Pancreas (tissue), 10 donors: ENCODE measurements at places on chromosomes 11 and 22.

DNA sequence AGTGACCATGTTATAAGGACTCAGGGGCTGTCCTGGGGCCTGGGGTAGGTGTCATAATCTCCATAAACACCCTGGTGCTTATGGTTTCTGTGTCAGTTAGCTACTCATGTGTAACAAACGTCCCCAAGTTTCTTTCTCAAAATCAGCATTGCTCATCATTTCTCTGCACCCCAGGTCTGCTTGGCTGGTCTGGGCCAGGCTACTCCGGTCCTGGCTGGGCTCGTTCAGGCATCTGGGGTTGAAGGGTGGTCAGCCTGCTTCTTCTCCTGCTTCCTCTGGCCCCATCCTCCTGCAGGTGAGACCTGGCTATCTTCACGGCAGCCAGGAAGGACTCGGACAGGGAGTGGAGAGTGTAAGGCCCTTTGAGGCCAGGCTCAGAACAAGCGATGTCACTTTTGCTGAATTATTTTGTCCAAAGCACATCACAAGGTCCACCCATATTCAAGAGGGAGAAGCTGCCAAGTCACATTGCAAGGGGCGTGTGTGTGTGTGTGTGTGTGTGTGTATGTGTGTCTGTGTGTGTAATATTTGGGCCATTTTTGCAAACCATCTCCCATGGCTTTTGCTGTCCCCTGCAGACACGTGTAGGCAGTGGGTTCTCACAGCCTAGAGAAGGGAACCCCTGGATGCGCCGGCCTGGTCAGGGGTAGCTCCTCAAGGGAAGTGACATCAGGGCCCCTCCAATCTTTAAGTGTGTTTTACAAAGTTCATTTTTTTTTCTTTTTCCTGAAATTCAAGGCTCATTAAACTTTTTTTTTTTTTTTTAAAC lies 535.8 kb downstream of the TBC1D22A start:
- DNase-seq: no peak

DNA sequence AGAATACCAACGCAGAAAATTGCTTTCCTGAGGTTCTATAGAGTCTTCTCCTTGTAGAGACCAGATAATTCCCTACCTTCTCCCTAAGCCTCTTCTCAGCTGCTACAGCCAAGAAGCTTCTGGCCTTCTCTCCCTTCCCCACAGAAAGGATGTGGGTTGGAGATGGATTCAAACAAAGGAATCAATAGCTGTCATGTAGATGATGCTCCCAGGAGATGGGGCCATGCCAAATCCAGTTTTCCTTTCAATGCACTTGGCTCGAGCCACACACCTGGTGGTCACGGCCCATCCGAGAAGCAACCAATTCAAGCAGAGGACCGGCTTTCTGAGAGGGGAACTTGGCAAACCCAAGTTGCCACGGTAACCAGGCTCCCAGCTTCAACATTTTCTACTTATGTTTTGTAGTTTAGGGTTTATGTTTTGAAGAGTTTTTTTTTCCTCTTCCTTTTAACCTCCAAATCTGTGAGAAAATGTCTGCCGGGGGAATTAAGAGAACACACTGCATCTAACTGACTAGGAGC lies 31.3 kb upstream of the OPCML start:
- no peak for DNase-seq

DNA sequence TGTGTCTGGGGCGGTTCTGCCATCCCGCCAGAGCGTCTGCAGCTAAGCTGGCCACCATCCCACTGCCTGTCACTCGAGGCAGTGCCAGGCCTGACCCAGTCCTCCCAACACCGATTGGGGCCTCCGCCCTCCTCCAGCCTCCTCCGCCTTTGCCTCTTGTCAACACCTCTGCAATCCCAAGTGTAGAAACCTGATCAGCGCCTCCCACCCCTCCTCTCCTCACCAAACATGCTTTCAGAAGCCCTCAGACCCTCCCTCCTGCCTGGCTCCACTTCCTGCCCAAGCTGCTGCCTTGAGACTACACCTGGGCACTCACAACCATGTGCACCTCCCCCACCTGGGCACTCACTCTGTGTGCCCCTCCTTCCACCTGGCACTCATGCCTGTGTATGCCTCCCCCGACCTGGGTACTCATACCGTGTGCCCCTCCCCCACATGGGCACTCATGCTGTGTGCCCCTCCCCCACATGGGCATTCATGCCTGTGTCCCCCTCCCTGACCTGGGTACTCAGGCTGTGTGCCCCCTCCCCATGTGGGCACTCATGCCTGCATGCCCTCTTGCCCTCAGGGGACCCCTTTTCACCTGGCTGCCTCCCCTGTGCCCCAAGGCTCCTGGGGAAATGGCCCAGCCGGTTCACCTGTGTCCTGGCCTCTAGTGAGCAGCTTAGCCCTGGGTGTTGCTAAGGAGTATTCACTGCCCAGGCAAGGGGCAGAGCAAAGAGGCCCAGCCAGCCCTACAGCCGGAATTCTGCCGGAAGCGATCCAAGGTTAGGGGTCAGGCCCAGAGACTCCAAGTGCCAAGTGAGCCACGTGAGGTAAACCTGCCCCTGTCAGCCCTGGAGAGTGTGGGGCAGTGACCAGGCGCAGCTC lies 5.5 kb upstream of the IFITM10 start:
- no peak for DNase-seq

- DNase-seq: no peak
Observed at GRCh38 chr22:30969532-30970355, 679 bp downstream of the TUG1 start.

- no peak for DNase-seq
Observed at GRCh38 chr11:44980533-44981427, 30.1 kb upstream of the TP53I11 start.

- no peak for DNase-seq
Observed at GRCh38 chr22:22533863-22534262, 13.8 kb upstream of the ZNF280A start.

DNA sequence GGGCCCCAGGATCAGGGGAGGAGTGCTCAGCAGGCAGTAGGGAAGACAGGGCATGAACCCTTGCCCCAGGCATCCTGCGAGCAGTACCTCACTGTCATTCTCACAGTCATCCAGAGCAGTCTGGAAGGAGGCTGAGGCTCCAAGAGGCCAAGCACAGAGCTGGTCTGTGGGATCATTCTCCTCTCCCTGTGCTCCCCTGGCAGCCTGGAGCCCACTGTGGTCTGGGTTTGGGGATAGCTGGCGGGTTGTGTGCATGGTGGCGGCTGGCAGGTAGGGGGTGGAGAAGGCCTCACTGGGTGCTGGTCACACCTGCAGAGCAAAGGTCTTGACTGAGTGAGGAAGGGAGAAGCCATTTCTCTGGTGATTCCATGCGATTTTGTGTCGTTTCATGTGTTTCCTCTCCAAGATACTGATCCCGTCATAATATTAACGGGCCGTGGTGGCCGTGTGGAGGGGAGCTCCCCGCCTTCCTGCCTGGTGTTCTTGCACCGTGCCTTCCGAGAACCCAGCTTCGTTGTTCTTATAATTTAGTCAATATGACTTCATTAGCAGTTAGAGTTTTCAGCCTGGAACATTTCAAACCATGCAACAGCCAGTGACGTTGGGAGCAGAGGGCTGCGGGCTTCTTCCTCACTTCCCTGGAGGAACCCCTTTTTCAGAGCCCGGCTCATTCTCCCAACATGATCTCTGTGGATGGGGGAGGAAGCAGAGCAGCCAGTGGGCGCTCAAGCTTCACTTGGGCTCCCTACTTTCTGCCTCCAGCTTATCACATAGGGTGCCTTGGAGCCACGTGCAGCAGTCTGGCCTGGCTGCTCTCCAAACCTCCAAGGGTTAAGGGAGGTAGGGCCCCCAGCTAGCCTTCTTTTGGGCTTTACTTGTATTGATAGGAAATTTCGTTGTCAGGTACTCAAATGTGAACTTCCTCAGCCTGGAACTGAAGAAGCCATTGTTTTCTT lies 20.8 kb upstream of the ADORA2A start:
- DNase-seq: no peak

- DNase-seq: no peak
Observed at GRCh38 chr11:91263496-91264365, 960.9 kb upstream of the FAT3 start.

DNA sequence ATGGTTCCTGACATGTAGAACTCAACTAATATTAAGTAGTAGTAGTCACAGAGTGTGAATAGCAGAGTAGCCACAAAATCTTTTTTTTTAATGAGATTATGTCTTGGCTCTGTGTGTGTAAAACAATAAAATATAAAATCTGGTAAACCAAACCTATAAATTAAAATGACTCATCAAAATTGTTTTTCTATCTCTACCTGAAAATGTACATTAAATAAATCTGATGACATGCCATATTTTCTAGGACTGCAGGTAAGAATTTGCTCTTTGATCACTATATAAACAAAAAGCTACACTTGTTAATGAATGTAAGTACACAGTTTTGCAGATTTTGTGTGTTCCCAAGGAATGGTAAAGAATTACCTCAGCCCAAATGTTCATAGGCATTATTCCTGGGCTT lies 1231.5 kb downstream of the JRKL start:
- DNase-seq: no peak

GRCh38 chr11:96088914-96089313 lies 165.0 kb upstream of the MTMR2 start:
- DNase-seq: no peak

GRCh38 chr11:19919050-19919561 lies 206.5 kb downstream of the NAV2 start:
- peak; percentile 74 for DNase-seq

- DNase-seq: no peak
Observed at GRCh38 chr11:122910775-122911174, 28.2 kb downstream of the JHY start.

- DNase-seq: no peak
Observed at GRCh38 chr11:73012121-73012863, 129.8 kb downstream of the FCHSD2 start.

GRCh38 chr11:126560221-126560620 lies 204.7 kb downstream of the ST3GAL4 start:
- no peak for DNase-seq

- no peak for DNase-seq
Observed at GRCh38 chr22:31954535-31955523, 10.5 kb downstream of the YWHAH start.

DNA sequence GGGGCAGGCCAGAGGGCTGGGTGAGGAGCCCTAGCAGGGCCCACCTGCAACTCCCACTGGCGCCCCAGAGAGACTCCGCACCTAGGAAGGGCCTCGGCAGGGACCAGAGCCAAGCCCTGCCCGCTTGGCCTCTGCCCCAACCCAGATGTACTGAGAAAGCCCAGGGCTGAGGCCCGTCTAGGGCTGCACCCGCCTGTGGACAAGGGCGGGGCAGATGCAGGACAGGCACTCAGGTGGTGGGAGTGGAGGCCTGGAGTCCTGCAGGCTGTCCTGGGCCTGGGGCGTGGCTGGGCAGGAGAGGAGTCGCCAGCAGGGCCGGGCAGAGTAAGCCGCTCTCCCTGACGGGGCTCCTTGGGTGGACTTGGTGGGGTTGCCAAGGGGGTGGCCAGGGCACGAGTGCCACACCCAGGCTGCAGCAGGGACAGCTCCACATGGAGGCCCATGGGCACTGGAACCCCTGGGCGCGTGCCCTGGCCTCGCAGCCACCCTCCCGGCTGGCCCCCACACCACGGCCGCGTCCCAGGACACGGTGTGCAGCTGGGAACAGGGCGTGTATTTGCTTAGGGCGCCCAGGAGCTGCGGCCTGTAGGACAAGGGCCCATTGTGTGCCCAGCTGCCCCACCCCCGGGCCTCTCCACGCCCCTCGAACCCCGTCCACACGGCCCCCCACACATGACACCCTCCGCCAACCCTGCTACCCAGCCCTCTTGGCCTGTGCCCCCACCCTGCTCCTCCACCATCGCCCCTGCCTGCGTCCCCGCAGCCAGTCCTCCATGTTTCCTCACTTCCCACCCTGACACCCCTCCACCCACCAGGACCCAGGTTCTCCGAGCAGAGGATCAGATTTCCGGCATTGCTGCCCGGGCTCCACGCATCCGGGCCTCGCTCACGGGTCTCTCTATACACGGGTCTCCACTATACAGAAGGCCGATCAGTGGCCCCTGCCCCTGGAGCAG lies 11.3 kb upstream of the PIM3 start:
- peak; percentile 96 for DNase-seq

DNA sequence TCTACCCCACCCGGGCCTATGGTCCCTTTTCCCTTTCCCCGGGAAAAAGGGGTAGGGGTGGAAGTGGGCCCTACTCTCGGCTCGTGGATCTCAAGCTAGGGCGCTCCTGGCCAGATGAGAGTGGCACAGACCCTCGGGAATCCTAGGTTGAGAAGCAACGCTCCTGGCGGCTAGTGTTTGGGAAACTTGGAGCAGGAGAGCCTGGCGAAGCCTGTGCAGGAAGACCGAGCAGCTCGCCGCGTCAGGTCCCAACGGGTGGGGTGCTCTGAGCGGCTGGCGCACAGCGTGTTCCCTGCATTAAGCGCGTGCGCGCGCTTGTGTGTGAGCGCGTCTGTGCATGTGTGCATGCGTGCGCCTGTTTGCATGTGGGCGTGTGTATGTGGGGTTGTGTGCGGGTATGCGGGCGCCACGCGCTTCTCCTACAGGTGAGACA lies 7.1 kb upstream of the FLI1 start:
- peak; percentile 69 for DNase-seq

DNA sequence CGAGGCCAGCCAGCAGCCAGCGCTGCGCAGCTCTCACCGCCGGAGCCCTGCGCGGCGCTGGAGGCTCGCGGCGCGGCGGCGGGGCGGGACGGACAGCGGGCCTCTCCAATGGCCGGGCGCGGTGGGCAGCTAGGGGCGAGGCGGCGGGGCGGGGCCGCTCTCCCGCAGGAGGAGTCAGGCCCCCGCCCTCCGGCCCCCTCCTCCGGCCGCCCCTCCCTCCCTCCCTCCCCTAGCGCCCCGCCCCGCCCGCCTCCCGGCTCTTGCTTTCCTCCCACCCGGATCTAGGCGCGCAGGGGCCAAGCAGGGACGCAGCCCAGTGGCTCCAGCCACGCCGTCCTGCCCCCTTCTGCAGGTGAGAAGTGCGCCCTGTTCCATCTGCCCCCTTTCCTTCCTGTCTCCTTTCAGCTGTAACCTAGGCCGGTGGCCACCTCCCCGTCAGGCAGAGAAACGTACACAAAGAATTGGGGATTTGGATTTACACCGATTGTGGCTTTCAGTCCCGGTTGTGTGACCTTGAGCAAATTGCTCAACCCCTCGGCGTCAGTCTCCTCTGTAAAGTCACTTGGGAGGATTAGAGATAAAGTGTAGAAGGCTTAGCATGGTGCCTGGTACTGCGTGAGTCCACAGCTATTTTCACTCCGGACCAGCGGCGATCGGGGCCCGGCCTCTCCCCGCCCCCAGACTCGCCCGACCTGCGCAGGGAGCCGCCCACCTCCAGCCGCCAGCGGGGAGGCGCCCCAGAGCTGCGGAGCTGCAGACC lies at the start of gene FZD4:
Gene FZD4, minus strand, starts transcription at position 35 of the 760 bp plus-strand sequence. CDS start 310 bp downstream, outside the sequence.
- DNase-seq: peak; percentile 93

- no peak for DNase-seq
Observed at GRCh38 chr11:94574193-94574961, 7.2 kb downstream of the PIWIL4 start.
